ENCODE measurements at places on chromosomes 13 and 19. TPM values are rescaled to one million over a fixed set of nuclear protein-coding genes. Genes with fewer than 3 reads are reported as not detected.

CCDC8 gene
- total RNA-seq = not detected

CERS1 gene
- total RNA-seq = 2.3 TPM

PAN3 gene
- 12.1 TPM for total RNA-seq

FXYD7 gene
- total RNA-seq = not detected

APOC4 gene
- total RNA-seq = 0.46 TPM

ZNF132 gene
- total RNA-seq = not detected

APOE gene
- total RNA-seq = 458 TPM

CCDC106 gene
- total RNA-seq = 7.0 TPM

GRCh38 chr19:13841962-13842290 lies 35.0 kb upstream of the NANOS3 start:
- H3K27ac ChIP-seq = peak overlapping the region; percentile 63
- H3K27me3 ChIP-seq = no peaks in the 10 kb centered on the region
- H3K4me3 ChIP-seq = peak overlapping the region; percentile 85
- H3K36me3 ChIP-seq = no peaks in the 10 kb centered on the region
- no peak for DNase-seq

DNA sequence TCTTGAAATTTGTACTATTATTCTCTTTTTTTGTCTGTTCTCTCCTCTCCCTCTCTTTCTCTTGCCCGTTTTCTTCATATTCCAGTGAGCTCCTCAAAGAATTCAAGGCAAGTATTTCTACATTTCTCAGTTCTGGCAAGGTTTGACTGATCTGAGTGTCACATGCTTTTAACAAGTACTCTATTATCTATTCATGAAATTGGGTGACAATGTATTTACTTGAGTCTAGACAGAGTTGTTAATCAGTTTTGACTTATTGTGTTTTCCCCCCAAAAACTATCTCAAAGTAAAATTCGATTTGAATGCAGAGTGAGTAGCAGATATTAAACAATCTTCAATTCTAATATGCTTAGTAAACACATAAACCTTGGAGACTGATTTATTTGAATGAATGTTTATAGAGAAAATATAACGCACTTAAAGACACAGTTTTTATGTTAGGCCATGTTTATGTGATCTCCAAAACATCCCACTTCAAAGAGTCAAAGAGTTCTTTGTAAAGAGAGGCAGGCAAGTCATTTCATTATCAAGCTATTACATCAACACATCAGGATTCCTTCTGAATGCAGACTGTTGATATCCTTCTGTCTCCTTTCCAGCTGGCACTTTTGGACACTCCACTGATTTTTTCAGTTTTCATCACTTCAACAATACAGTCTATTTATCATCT lies 166.6 kb downstream of the SLITRK6 start:
- DNase-seq = no peak
- H3K4me3 ChIP-seq = no peak overlapping the region
- no peaks in the 10 kb centered on the region for H3K4me1 ChIP-seq
- no peak overlapping the region for H3K27ac ChIP-seq

- DNase-seq = no peak
- H3K27ac ChIP-seq = no peak overlapping the region
- peaks cover 2% of the 10 kb centered on the region for H3K27me3 ChIP-seq
- no peak overlapping the region for H3K4me3 ChIP-seq
Observed at GRCh38 chr19:32530773-32531172, 50.2 kb upstream of the PDCD5 start.

DNA sequence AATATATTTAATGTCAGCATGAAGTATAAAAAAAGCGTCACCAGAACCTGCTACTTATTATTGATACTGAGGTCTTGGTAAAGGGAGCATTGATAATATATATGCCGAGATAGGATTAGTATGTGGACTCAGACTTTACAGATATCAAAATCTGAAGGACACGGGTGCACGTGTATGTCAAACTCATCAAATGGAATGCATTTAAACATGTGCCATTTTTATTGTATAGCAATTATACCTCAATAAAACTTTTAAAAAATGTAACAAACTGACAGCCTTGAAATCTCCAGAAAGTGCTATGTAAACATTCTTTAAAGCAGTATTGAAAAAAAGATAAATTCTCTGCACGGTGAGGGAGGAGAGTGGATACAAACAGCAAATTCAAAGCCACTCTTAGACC lies 157.9 kb downstream of the RNF17 start:
- no peaks in the 10 kb centered on the region for H3K27me3 ChIP-seq
- peak overlapping the region; percentile 79 for H3K27ac ChIP-seq
- peaks cover 42% of the 10 kb centered on the region for H3K4me1 ChIP-seq
- no peak for DNase-seq
- H3K4me3 ChIP-seq = peak overlapping the region; percentile 93
- no peaks in the 10 kb centered on the region for H3K36me3 ChIP-seq

DNA sequence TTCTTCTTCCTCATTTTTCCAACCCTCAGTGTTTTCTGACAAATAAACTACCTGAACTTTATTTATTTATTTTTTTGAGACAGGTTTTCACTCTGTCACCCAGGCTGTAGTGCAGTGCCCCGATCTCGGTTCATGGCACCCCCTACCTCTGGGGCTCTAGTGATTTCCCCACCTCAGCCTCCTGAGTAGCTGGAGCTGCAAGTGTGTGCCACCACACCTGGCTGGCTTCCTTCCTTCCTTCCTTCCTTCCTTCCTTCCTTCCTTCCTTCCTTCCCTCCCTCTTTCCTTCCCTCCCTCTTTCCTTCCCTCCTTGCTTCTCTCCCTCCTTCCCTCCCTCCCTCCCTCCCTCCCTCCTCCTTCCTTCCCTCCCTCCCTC lies 32.3 kb downstream of the KCTD4 start:
- no peak for DNase-seq
- H3K4me1 ChIP-seq = no peaks in the 10 kb centered on the region

DNA sequence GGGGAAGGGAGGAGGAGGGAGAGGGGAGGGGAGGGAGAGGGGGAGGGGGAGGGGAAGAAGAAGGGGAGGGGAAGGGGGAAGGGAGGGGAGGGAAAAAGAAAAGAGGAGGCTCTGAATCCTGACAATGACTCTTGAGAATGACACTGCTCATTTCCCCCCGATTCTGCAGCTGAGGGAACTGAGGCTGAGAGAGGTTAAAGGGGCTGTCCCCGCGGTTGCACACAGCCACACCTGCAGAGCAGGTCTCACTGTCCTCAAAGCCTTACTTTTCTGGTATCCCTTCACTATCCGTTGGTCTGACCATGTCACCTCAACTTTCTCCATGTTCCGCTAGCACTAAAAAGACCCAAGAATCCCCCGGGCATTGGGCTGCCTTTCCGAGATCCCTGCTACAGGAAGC lies 35.4 kb downstream of the CYP4F2 start:
- no peak for DNase-seq
- no peaks in the 10 kb centered on the region for H3K36me3 ChIP-seq
- H3K27ac ChIP-seq = no peak overlapping the region
- no peak overlapping the region for H3K4me3 ChIP-seq

GRCh38 chr19:50047671-50048070 lies 21.9 kb downstream of the ZNF473 start:
- no peaks in the 10 kb centered on the region for H3K4me1 ChIP-seq
- peaks cover 20% of the 10 kb centered on the region for H3K36me3 ChIP-seq
- DNase-seq = no peak

- H3K4me3 ChIP-seq = no peak overlapping the region
- DNase-seq = peak; percentile 58
- no peaks in the 10 kb centered on the region for H3K4me1 ChIP-seq
- H3K27me3 ChIP-seq = no peaks in the 10 kb centered on the region
Observed at GRCh38 chr19:49983645-49984229, 22.8 kb upstream of the SIGLEC11 start.

DNA sequence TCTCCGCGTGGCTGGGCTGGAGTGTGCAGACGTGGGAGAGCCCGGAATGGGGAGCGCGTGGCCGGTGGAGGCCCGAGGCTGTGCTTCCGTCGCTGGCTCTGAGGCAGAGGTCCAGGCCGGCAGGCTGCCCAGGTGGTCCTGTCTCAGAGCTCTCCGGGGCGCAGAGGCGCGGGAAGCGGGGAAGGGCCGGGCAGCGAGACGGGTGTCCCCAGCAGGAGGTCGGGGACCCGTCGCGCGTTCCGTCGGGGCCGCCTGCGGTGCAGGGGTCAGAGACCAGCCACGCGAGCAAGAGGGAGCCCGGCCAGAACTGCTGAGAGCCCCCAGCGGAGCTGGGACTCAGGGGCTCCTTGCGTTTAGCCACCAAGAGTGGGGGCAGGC lies 1.3 kb upstream of the C1QTNF9 start:
- H3K27ac ChIP-seq = no peak overlapping the region
- peaks cover 8% of the 10 kb centered on the region for H3K4me1 ChIP-seq
- no peak for DNase-seq
- no peaks in the 10 kb centered on the region for H3K27me3 ChIP-seq
- peaks cover 2% of the 10 kb centered on the region for H3K36me3 ChIP-seq

DNA sequence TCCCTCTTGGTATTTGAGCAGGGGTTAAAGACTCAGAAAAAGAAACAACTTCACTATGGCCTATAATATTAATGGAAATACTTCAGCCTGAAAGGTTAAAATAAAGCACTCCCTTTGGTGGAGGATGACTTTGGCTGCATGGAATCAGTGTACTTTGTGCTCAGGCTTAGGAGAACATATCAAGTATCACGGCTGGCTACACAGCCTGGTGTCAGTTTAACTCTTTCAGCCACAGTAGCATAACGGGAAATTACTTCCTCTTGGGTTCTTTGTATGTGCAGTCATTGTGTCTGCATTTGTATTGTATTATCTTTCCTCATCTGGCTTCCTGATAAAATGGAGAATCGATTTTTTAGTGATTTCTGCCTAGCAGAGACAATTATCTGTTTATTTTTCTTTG lies 239.0 kb downstream of the GGACT start:
- no peak for DNase-seq
- H3K36me3 ChIP-seq = no peaks in the 10 kb centered on the region
- H3K4me3 ChIP-seq = no peak overlapping the region
- H3K27ac ChIP-seq = no peak overlapping the region
- H3K27me3 ChIP-seq = no peaks in the 10 kb centered on the region
- H3K4me1 ChIP-seq = 0 out of 2 replicates have a peak, but pooled peaks cover 5% of the 10 kb centered on the region

- H3K4me3 ChIP-seq = no peak overlapping the region
- no peaks in the 10 kb centered on the region for H3K27me3 ChIP-seq
- H3K4me1 ChIP-seq = no peaks in the 10 kb centered on the region
- no peaks in the 10 kb centered on the region for H3K36me3 ChIP-seq
- DNase-seq = no peak
Observed at GRCh38 chr13:91238036-91238435, 109.5 kb upstream of the MIR17HG start.

DNA sequence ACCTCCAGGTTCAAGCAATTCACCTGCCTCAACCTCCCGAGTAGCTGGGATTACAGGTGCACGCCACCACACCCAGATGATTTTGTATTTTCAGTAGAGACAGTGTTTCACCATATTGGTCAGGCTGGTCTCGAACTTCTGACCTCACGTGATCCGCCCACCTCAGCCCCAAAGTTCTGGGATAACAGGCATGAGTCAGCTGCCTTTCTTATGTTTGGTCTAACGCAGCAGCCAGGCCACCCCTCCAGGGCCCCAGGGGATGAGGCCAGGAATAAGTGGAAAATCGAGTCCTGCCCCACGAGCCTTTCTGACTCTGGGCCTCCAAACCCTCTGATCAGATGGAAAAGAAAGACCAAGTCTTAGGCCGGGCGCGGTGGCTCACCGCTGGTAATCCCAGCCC lies 44.5 kb downstream of the CERS4 start:
- peaks cover 50% of the 10 kb centered on the region for H3K36me3 ChIP-seq
- no peak overlapping the region for H3K27ac ChIP-seq
- no peak overlapping the region for H3K4me3 ChIP-seq
- no peak for DNase-seq
- peaks cover 35% of the 10 kb centered on the region for H3K4me1 ChIP-seq

GRCh38 chr13:49319551-49319950 lies 71.8 kb downstream of the CDADC1 start:
- no peak for DNase-seq
- peaks cover 4% of the 10 kb centered on the region for H3K4me1 ChIP-seq
- no peaks in the 10 kb centered on the region for H3K36me3 ChIP-seq
- no peak overlapping the region for H3K4me3 ChIP-seq

DNA sequence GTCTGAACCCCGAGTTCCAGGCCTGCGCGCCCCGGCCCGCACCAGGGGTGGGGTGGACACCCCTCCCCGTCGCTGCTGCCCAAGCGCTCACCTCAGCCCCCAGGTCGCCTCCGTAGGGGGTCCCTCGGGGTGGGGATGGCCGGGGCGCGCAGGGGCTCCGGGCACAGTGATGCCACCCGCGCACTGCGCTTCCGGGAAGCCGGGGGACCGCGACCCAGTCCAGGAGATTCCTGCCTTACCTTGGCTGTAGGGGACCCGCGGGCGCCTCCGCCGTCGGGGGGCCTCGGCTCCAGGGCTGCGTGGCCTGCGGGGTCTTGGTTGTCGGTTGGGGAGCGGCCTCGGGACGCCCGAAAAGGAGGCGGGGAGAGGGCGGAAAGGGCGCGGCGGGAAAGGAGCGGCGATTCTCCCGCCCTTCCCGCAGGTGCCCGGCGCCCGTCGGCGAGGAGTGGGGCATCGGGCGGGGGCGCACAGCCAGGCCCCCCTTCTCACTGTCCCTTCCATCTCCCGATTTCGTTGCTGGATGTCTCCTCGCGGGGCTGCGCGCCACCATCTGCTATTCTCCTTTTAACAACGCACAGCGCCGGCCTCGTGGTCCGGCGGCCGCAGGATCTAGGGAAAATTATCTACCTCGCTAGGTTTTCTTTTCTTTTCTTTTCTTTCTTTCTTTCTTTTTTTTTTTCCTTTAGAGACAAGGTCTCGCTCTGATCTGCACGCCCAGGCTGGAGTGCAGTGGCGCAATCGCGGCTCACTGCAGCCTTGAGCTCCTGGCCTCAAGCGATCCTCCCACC lies at the start of gene KEAP1:
TSS of gene KEAP1 (minus strand) at position 355 of the 788 bp plus-strand sequence. CDS start 3,323 bp downstream, outside the sequence.
- H3K27ac ChIP-seq = peak within 1 kb of the TSS; percentile 97
- H3K4me3 ChIP-seq = peak within 1 kb of the TSS; percentile 97
- peak; percentile 18 for DNase-seq
- no peaks in the 10 kb centered on the region for H3K27me3 ChIP-seq
- H3K36me3 ChIP-seq = peaks cover 11% of the 10 kb centered on the region

GRCh38 chr19:2216361-2217225 lies 19.5 kb downstream of the PLEKHJ1 start:
- H3K27me3 ChIP-seq = no peaks in the 10 kb centered on the region
- H3K27ac ChIP-seq = no peak overlapping the region
- no peak for DNase-seq
- no peak overlapping the region for H3K4me3 ChIP-seq
- peaks cover 22% of the 10 kb centered on the region for H3K4me1 ChIP-seq

GRCh38 chr13:101382086-101382485 lies 34.2 kb downstream of the NALCN start:
- no peaks in the 10 kb centered on the region for H3K27me3 ChIP-seq
- no peak overlapping the region for H3K4me3 ChIP-seq
- DNase-seq = no peak
- H3K27ac ChIP-seq = no peak overlapping the region
- H3K4me1 ChIP-seq = no peaks in the 10 kb centered on the region

- H3K27me3 ChIP-seq = no peaks in the 10 kb centered on the region
Observed at GRCh38 chr19:45400192-45400591, 4.7 kb downstream of the PPP1R13L start.

DNA sequence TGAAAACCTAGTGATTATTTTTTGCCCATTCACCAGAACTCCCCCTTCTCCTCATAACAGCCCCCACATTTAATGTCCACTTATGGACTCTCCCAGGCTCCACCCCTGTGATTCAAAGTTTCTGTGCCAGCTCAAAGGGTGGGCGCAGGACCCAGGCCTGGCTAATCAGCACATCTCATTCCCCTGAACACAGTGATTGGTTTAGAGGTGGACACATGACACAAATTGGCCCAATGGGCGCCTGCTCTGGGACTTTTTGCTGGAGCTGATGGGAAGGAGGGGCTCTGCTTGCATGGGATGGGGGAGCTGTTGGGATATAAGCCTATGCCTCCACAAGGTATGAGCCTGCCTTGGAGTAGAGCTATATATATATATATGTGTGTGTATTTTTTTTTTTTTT lies 6.2 kb upstream of the EPOR start:
- no peaks in the 10 kb centered on the region for H3K36me3 ChIP-seq
- H3K27ac ChIP-seq = no peak overlapping the region
- no peak overlapping the region for H3K4me3 ChIP-seq
- DNase-seq = no peak
- H3K27me3 ChIP-seq = no peaks in the 10 kb centered on the region
- H3K4me1 ChIP-seq = peaks cover 26% of the 10 kb centered on the region
